ENCODE measurements at places on chromosomes 11 and 22.

- DNase-seq = no peak
Measured at GRCh38 chr11:36449561-36450096, 60.4 kb downstream of the TRAF6 start.

DNA sequence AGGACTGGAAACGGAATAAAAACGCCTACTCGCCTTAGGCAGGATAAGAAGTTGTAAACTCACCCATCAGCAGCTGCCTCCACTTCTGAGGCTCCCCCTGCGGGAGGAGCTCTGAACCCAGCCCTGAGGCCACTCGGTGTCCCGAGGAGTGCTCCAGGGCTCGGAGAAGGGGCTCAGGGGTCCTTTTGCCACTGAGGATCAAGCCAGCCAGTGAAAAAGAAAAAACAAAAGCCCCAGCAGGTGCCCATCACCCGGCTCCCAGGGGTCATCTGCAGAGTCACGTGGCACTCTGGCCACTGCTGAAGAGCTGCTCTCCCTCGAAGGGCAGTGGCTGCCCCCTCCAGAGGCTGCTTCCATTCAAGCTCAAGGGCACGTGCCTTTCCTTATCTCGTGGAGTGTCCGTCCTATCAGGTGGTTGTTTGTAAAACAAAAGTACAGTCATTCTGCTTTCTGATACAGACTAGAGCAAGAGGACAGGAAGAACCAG, 29.0 kb downstream of the NUP50 start:
- DNase-seq = no peak

DNA sequence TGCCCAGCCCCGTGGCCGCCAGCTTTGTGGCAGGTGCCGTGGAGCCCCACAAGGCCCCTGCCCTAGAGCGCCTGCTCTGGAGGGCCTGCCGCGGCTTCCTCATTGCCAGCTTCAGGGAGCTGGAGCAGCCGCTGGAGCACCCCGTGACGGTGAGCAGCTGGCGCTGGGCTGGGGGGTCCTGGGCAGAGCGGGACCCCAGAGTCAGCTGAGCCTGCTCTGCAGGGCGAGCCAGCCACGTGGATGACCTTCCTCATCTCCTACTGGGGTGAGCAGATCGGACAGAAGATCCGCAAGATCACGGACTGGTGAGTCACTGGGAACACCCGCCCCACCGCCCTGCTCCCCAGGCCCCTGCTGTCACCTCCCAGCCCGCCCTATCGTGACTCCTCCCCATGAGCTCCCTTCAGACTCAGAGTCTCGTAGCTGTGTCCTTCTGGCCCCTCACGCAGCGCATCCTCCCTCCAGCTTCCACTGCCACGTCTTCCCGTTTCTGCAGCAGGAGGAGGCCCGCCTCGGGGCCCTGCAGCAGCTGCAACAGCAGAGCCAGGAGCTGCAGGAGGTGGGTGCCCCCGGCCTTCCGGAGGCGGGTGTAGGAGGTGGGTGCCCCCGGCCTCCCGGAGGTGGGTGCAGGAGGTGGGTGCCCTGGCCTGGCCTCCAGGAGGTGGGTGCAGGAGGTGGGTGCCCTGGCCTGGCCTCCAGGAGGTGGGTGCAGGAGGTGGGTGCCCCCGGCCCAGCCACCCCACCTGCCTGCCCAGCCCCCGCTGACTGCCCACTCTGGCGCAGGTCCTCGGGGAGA, 4.7 kb downstream of the TCIRG1 start:
- peak; percentile 69 for DNase-seq

- DNase-seq = peak; percentile 90
Measured at GRCh38 chr11:31050061-31050765, 319.3 kb downstream of the DCDC1 start.

DNA sequence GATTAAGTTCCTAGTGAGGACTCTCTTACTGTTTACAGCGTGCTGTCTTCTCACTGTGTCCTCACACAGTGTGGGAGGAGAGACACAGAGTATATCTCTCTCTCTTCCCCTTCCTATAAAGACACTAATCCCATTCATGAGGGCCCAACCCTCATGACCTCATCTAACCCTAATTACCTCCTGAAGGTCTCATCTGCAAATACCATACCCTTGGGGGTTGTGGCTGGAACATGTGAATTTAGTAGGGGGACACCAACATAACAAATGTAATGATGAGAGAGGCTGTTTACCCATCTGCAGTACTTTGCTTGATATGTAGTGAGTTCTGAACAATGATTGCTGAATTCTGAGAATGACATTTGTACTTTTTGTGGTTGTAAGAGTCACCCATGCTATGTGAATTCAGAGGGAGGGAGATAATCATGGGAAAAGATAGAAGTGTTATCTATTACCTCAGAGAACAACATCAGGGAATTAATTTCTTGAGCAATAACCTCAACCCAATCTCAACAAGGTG, 4.9 kb upstream of the OR52W1 start:
- no peak for DNase-seq

DNA sequence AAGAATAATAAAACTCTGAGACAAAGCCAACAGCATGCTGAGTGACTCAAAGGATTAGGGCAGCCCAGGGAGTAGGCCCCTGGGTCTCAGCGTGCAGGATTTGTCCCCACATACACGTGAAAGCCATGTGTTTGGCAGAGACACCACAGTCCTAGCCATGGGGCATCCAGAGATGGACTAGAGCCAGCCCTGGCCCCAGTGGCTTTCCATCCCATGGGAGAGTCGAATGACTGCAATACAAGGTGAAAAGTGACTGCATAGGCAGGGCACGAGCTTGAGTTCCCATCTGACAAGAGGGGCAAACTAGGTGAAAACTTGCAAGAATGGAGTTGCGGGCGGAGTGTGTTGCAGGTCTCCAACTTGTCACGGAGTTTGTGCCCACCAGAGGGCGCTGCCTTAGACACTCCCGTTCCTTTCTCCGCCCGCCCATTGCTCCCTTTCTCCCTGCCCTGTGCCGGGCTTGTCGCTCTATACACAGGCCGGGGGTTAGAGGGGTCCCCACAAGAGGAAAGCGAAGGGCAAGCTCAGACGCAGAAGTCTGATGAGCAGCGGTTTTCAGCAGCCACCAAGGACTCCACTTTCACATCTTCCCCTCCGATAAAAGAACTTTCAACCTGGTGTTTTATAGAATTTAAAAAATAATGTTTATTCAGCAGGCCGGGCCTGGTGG, 24.2 kb downstream of the TSKU start:
- DNase-seq = peak; percentile 74

DNA sequence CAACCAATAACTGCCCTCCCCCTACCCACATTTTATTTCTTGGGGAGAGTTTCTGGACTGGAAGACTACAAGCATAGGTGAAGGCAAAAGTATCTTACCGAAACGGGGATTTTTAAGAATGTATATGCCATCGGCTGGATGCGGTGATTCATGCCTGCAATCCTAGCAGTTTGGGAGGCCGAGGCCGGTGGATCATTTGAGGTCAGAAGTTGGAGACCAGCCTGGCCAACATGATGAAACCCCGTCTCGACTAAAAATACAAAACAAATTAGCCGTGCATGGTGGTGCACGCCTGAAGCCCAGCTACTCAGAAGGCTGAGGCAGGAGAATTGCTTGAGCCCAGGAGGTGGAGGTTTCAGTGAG, 20.8 kb upstream of the SLN start:
- DNase-seq = no peak

DNA sequence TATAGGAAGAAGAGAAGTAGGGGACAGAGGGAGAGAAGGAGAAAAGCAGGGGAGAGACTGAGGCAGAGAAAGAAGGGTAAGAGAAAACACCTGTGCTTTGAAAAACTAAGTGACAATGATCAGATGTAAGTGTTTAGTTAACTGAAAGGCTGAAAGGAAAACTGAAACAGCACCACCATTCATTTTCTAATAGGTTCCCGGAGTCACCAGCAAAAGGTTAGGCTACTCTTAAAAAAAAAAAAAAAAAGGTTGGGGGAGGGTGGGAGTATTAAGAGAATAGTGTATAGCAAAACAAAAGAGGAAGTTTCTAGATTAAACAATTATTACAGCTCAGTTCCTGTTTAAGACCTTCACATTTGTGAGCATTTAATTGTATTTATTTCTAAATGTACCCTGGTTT, 113.8 kb downstream of the CADM1 start:
- DNase-seq = no peak

- no peak for DNase-seq
Measured at GRCh38 chr22:35599364-35599763, 17.8 kb downstream of the MB start.

- no peak for DNase-seq
Measured at GRCh38 chr11:29562183-29562582, 454.6 kb downstream of the KCNA4 start.

GRCh38 chr22:47203554-47203991, 441.1 kb downstream of the TBC1D22A start:
- no peak for DNase-seq

- no peak for DNase-seq
Measured at GRCh38 chr11:102447193-102447592, 5.4 kb downstream of the TMEM123 start.

- no peak for DNase-seq
Measured at GRCh38 chr11:17604201-17604914, 57.3 kb downstream of the OTOG start.

- no peak for DNase-seq
Measured at GRCh38 chr11:16418428-16419097, 62.2 kb upstream of the SOX6 start.

DNA sequence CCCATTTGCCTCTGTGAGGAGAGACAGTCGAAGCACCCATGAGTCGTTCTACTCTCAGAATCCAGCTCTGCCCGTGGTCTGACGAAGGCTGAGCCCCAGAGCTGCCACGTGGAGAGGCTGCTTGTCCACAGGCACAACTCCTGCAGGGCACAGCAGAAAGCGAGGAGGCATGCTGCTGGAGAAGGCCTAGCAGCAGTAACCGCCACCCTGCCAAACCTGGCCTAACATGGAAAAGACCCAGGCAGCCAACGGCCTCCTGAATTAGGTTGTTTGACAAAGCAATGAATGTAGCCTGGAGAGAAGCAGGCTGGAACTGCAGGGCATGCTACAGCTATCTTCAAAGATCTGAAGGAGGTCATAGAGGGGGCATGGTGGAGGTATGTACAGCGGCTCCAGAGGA, 89.7 kb downstream of the SNX19 start:
- DNase-seq = no peak

GRCh38 chr11:9089061-9089460, 2.3 kb downstream of the SCUBE2 start:
- DNase-seq = no peak

DNA sequence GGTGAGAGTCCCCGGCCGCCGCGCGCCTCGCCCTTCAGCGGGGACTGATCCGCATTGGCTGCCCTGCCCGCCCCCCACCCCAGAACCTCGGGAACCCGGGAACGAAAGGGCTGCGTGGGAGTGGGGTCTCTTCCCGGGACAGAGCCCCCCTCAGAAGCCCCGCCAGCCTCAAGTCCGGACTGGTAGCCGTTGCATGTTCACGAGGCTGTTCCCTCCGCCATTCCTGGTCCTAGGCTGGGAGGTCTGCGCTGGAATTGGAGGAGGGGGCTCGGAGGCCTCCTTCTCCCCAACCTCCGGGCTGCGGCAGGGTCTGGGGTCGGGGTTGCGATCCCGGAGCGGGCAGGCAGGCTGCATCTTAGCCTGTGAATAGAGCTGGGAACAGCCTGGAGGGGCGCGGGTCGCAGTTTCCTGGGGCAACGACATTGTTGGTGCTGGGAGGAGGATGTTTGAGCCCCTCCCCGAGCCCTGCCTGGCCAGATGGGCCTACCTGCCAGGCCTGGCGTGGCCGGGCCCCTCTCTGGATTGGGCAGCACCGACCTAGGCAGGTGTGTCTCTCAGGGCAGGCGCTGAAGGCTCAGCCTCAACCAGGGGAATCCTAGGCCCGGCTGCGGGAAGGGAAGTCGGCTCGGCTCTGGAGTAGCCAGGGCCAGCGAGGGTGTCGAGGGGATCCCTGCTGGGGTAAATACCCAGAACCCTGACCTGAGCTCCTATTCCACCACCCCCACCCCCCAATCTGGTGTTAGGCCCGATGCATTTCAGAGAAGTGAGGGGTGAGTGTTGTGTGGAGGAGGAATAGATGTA, 670 bp downstream of the MAPK8IP1 start:
- peak; percentile 18 for DNase-seq

DNA sequence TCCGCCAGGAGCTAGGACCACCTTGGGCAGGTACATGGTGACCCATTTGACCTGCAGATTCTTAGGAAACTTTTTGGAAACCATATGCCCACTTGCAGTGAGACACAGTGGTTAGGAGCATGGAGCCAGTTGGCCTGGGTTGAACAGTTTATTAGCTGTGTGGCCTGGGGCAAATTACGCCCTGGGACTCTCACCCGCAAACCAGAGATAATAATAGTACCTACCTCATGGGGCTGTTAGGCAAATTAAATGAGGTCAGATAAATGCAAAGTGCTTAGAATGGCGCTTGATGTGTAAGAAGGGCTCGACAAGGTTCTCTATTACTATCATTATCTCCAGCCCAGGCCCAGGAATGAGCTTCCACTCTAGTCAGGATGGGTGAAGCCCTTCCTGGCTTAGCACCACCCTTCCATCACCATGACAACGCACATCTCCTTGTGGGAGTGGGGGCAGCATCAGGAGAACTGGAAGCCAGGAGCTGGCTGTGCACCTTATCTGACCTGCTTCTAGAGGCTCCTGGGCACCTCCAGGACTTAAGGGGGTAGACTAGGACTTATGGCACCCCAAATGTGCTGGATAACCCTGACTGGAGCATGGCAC, 5.1 kb downstream of the SYT12 start:
- DNase-seq = no peak

GRCh38 chr22:29141078-29141688, 64.5 kb upstream of the EMID1 start:
- no peak for DNase-seq

- DNase-seq = no peak
Measured at GRCh38 chr22:31241200-31241599, 29.1 kb downstream of the LIMK2 start.

DNA sequence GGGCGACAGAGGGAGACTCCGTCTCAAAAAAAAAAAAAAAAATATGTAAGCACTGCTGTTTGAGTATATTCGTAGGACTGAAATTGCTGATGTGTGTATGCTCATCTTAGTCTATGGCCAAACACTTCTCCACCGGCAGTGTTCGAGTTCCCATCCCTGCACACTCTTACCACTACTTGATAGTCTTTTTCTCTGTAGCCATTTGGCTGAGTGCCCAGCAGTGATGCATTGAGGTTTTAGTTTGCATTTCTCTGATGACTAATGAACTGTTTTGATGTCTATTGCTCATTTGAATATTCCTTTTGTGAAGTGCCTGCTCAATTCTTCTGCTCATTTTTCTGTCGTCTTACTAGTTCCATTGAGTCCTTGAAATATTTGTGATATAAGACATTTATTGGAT, 1.9 kb downstream of the TIRAP start:
- DNase-seq = peak; percentile 90

- DNase-seq = no peak
Measured at GRCh38 chr22:36356708-36357624, 30.8 kb downstream of the MYH9 start.

DNA sequence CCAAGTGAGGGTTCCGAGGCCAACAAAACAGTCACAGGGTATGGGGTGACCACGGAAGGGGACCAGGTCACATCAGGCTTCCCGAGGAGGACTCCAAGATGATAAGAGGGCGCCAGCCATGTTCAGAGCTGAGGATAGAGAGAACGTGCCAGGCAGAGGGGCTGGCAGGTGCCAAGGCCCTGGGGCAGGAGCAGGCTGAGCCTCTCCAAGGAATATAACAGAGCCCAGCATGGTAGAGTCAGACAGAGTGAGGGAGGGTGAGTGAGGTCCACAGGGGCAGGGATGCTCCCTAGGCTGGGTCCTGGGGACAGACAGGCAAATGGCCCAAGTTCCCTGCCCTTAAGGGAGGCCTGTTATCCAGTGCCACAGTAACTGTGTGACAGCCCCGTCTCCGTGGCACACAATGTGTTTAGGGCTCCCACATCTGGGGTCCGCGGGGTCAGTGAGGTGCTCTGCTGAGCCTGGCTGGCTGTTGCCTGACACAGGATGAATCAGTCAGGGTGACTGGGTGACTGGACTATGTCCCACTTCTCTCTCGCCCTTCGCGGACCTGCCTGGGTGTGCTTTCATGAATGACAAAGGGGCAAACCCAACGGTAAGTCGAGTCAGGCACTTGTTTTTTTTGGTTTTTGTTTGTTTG, 105.3 kb downstream of the MPPED1 start:
- no peak for DNase-seq

Measured in NCI-H345 (cell line).